Endothelial cell (in vitro differentiated cells): ENCODE measurements at places on chromosomes 7 and 10.

GRCh38 chr10:28400681-28401080 is 97.8 kb upstream of the MPP7 start:
- DNase-seq, result no peak

- DNase-seq, result no peak
Measured at GRCh38 chr7:69067397-69067796, 530.9 kb upstream of the AUTS2 start.

DNA sequence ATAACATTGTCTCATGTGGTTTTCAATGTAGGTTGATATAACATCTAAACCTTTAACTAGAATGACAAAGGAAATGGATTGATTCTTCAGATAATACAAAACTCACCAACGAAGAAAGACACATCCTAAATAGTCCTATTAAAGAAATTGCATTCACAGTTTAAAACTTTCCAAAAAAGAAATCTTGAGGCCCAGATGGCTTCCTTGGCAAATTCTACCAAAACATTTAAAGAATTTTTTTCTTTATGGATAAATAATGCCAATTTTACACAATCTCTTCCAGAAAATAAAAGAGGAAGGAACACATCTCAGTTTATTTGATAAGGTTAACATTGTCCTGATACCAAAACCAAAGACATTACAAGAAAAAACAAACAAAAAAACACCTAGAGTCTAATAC is 349.5 kb downstream of the CALN1 start:
- no peak for DNase-seq

DNA sequence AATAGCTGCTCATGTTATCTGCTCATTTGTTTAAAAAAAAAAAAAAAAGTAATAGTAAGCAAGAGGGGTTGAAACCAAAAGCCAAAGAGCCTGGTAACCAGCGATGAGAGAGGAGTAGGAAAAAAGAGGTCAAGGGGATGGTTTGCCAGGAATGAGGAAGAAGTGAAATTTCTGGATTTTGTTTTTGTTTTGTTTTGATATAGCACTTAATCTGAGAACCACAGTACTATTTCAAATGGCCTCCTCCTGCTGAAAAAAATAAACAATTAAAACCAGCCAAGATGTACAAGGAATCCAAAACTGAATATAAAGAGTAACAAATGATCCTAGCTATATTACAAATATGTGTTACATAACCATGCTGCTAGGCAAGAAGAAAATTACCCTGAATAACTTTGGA is 213.1 kb downstream of the FGFR2 start:
- no peak for DNase-seq

- no peak for DNase-seq
Measured at GRCh38 chr10:80292607-80293239, 3.3 kb upstream of the MAT1A start.

DNA sequence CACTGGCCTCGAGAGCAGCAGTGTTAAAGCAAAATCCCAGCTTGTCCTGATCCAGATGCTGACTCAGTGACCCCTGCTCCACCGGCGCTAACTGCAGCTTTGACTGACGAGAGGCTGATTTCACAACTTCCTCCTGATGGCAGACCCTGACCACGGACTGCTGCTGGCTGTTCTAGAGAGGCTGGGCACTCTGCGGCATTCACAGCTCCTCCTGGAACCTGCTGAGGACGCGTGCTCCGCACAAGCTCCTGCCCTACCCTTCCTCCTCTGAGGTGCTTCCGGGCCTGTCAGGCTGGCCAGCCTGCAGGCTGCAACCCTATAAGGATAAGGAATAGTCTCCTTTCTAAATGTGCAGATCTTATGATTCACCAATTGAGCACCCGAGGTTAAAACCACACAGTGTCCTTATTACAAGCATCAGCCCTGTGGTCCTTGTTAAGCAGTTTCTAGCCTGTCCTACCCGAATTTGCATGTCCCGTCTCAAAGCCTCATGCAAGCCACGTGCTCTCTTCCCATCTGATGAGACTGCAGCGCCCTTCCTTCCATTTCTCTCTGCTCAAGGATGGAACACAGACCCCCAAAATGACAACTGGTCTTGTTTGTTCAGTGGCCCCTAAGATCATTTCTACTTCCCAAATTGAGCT is 35.5 kb upstream of the NCAPG2 start:
- DNase-seq, result no peak

- DNase-seq, result no peak
Measured at GRCh38 chr10:79182781-79183467, 114.2 kb downstream of the ZMIZ1 start.

DNA sequence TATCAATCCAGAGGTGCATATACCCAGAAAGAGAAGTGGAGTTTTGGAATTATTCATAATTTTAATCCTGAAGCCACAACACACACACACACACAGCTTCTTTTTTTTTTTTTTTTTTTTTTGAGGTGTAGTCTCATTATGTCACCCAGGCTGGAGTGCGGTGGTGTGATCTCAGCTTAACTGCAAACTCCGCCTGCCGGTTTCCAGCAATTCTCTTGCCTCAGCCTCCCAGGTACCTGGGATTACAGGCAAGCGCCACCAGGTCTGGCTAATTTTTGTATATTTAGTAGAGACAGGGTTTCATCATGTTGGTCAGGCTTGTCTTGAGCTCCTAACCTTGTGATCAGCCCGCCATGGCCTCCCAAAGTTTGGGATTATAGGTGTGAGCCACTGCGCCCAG is 35.4 kb downstream of the TET1 start:
- no peak for DNase-seq

DNA sequence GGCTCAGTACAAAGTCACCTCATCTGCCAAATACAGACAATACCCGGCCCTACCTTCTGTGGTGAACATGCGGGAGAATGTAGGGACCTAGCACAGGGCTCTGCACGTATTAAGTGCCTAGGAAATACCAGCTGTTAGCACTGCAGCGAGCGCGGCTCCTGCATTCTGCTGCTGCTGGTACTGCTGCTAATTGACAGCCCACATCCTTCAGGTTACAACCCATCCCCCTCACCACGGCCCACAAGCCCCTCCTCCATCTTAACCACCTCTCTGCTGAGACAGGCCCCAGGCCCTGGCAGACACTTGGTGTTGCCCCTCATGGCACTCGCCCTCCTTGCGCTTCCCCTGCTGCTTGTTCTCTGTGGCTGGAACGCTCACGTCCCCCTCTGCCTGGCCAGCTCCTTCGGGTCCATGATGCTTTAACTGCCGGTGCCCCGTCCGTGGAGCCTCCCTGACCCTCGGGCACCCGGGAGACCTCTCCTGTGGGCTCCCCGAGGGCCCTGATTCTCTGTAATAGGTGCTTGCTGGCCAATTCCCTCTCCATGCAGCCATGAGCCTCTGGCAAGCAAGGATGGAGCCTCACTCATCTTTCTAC is 53.3 kb upstream of the LOXL4 start:
- DNase-seq, result no peak

DNA sequence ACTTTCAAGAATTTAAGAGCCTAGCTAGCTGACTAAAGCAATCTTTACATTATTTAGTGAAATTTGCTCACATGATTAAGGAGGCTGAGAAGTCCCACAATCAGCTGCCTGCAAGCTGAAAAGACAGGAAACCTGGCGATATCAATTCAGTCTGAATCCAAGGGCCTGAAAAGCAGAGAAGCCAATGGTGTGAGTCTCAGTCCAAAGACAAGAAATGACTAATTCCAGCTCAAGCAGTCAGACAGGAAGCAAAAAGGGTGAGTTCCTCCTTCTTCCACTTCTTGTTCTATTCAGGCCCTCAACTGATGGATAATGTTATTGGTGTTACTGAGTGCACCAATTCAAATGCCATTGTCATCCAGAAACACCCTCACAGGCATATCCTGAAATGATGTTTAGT is 1231.6 kb upstream of the CELF2 start:
- no peak for DNase-seq

GRCh38 chr10:377228-377627 is 242.0 kb downstream of the ZMYND11 start:
- no peak for DNase-seq

DNA sequence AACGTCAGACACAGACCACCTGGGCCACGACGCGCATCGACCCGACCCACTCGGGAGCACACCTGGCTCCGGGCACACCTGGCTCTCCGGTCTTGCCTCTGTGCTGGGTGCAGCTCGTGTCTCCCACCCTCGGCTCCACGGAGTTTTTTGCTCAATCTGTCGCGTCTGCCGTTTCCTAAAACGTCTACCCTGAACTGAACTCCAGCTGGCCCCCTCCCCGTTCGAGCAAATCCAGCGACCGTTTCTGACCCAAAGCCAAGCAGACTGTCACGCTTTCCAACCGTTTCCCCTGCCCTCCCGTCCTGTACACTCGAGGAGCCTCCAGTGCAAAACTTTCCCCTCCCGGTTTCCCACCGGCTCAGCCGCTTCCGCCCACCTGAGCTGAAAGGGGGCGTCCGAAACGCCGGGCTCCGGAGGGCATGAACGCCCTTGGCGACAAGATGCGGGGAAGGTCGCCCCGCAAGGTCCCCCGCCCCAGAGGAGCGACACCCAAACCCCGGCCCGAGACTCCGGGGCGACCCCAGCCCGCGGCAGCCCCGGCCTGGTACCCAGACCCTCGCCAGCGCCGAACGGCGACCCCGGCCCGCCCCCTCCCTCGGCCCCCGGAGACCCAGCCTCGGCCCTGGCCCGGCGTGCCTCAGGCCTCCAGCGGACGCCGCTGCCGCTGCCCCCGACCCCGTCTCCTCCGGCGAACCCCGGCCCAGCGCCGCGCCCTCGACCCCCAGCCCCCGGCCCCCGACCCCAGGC is 557 bp downstream of the CYTH3 start:
- DNase-seq, result peak; percentile 12

DNA sequence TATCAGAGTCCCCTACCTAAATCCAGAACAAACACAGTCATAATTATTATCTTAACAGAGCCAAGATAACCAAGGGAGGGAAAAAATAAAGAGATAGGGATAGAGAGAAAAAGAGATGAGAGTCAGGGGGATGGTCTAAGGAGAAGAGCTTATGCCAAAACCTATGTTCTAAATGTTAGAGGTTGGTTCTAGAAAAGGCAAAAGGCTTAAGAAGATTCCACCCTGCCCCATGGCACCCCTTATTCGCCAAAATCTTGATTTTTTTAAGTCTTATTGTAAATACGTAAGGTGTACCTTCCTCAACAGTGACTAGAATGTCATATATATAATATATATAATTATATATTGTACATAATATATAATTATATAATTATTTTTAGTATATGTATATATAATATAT is 29.6 kb upstream of the CTNNA3 start:
- DNase-seq, result no peak

- no peak for DNase-seq
Measured at GRCh38 chr7:132247995-132248618, 328.2 kb downstream of the PLXNA4 start.

DNA sequence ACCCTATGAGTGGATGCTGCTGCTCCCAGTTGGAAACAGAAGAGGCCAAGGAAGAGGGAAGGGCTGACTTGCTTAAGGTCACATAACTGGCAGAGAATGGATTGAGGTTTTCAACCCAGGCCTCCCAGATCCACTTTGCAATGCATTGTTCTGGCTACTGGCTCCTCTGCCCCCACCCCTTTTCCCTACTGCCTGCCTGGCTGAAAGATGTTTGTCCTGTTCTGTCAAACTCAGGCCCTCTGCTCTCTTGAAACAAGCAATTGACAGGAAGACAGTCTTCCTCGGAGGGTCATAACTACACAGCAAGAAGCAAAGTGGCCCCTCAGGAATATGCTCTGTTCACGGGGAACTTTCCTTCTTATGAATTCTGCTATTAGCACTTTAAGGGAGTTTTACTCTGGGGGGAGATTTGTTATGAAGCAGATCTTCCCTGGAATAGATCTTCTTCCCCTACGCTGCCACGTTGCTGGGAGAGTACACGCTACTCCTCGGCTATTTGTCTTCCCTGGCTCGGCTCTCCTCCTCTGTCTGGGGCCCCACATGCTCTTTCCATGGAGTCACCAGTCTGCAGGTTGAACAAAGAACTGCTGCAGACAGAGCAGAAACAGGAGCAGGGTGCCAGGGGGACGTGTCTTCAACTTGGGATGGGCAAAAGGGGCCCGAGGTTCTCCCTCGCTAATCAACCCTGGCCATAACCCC is 436.1 kb downstream of the TYW1 start:
- DNase-seq, result no peak

GRCh38 chr7:121557034-121557892 is 161.2 kb upstream of the FAM3C start:
- DNase-seq, result no peak

- no peak for DNase-seq
Measured at GRCh38 chr7:142646386-142647140, 102.7 kb upstream of the PRSS1 start.

- DNase-seq, result no peak
Measured at GRCh38 chr7:21269021-21269420, 158.9 kb upstream of the SP4 start.

- no peak for DNase-seq
Measured at GRCh38 chr7:69426705-69427104, 171.6 kb upstream of the AUTS2 start.

- no peak for DNase-seq
Measured at GRCh38 chr10:51699145-51699474, 285 bp downstream of the CSTF2T start.

DNA sequence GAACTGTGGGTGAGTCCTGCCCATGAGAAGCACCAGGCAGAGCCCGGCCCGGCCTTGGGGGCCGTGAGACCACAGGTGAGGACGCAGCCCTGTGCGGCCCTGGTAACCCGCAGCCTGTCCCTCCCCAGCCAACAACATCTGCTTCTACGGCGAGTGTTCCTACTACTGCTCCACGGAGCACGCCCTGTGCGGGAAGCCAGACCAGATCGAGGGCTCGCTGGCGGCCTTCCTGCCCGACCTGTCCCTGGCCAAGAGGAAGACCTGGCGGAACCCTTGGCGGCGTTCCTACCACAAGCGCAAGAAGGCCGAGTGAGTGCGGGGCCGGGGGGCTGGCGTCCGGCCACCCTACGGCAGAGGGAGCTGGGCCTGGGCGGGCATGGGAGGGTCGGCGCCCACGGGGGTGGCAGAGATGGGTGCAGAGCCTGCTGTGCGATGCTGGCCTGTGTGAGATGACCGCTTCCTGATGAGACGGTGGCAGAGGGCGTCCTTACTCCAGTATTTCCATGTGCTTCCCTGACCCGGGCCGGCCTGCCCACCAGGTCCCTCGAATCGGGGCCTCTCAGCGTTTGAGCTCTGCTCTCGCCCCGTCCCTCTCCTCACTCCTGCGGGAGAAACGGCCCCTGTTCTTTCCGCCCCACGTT is 34.1 kb upstream of the FOXL3 start:
- no peak for DNase-seq

GRCh38 chr10:17344206-17344605 is 110.2 kb downstream of the ST8SIA6 start:
- no peak for DNase-seq

- no peak for DNase-seq
Measured at GRCh38 chr10:101182936-101183335, 46.3 kb downstream of the LBX1 start.

GRCh38 chr7:12303495-12303894 is 92.4 kb downstream of the TMEM106B start:
- DNase-seq, result no peak

DNA sequence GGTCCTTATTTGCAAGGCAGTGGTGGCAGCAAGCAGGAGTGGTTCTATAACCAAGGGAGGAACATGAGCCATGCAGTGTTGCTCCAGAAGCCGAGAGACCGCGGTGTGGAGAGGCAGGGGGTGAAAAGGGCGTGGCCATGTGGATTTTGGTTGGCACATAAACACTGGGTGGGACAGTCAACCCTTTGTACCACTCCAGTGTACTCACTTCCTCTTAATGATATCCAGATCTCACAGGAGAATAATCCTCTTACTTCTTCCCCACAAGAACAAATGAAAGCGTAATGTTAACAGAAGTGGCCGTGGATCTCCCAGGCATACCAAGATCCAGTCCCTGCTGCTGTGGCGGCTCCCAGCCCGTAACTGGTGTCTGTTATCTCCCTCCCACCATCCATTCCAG is 42.4 kb downstream of the XRCC2 start:
- DNase-seq, result no peak
